Panc1 (cell line): ENCODE measurements at places on chromosomes 3 and 15.

DNA sequence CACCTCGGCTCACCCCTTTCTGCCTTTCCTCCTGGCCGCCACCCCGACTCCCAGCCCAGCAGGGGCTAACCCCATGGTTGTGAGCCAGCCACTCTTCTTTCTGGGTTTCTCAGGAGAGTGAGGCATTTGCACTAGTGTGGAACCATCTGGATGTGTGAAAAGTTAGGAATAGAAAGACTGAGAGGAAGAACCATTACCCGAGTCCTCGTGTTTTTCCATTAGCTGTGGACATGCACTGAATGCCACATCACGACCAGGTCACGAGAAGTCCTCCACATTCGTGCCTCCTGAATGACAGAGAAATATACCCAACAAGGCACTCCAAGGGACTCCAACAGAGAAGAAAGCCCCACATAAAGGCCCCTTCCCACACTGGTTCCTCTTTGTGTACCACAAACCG lies 18.0 kb upstream of the RAD18 start:
- DNase-seq = no peak

DNA sequence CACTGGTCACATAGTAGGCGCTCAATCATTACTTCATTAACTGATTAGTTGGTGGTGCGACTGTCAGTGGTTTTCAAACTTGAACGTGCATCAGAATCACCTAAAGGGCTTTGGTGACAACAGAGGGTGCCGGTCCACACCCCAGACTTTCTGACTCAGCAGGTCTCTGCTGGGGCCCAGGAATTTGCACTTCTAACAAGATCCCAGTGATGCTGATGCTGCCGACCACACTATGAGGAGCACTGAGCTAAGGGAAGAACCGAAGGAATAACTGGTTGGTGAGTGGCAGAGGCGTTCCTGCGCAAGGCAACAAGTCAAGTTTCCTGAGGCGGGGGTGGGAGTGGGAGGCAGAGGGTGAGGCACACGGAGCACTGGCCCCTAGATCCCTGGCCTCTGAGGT lies 18.8 kb downstream of the HAPLN3 start:
- DNase-seq = no peak

DNA sequence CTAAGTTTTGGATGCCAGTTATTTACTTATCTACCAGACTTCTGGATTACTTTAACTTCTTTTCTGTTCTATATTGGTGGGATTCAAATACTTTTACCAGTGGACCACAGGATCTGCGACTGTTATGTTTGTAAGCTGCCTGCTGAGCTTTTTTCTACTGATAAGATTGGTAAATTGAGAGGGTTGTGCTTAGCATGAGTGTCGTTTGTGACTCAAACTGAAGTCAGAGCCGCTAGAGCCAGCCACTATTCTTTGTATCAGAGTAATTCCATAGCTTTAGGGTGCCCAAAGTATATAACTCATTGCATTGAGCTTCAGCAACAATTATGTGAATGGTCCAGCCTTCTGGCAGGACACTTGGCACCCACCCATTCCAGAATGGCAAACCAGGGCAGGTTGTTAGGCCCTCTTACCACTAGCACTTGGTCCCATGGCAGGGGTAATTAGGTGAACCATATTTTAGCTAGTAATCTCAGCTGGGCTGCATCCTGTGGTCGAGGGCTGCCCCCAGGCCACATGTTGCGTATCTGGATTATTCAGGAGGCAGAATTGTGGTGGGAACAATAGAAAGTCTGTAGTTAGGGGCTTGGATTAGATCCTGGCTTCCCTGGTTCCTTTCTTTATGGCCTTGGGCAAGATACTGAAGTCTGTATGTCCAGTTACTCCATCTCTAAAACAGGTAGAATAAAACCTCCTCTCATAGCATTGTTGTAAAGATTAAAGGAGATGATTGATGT lies 6.0 kb downstream of the PLCL2 start:
- DNase-seq = no peak

- no peak for DNase-seq
Measured at GRCh38 chr3:27568393-27568792, 84.2 kb upstream of the SLC4A7 start.

GRCh38 chr3:122358703-122359032 lies 24.4 kb downstream of the MIX23 start:
- no peak for DNase-seq

DNA sequence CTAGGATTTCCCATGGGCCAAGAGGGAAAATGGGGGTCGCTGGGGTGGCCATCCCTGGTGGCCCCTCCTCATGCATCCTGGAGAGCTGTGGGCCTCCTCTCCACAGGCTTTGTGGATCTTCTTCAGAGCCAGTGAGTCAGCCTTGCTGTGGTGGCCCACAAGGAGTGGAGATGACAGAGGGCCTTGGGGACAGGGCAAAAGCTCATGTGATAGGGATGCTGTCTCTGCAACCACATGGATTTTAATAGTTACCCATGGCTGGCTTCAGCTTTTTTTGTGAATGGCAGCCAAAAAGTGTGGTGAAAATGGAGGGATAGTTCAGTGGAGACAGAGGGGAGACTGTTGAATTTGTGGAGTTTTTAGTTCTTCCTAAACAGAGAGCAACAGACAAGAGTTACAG lies 1.2 kb downstream of the TF start:
- no peak for DNase-seq

DNA sequence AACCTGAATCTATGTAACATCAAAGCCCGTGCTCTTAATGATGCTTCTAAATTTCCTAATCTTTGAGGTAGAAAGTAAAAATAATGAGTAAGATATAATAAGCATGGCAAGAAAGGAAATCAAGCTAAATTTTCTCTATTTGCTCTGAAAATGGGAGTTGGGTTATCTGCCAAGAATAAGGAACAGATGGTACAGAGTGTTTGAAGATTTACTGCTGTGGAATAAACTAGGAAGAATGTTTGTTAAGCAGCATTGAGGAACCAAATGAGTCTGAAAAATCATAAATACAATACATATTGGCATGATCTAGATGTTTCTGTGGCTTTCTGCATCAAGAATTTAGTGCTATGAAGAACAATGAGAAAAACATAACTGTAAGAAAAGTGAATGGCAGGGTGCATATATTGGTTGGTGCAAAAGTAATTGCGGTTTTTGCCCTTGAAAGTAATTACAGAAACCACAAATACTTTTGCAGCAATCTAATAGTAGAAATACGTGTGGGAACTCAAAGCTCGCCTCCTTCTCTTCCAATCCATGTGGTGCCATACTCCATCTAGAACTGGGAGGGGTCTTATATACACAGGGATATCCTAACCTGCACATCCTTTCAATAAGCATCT lies 87.6 kb downstream of the SUCNR1 start:
- DNase-seq = no peak

DNA sequence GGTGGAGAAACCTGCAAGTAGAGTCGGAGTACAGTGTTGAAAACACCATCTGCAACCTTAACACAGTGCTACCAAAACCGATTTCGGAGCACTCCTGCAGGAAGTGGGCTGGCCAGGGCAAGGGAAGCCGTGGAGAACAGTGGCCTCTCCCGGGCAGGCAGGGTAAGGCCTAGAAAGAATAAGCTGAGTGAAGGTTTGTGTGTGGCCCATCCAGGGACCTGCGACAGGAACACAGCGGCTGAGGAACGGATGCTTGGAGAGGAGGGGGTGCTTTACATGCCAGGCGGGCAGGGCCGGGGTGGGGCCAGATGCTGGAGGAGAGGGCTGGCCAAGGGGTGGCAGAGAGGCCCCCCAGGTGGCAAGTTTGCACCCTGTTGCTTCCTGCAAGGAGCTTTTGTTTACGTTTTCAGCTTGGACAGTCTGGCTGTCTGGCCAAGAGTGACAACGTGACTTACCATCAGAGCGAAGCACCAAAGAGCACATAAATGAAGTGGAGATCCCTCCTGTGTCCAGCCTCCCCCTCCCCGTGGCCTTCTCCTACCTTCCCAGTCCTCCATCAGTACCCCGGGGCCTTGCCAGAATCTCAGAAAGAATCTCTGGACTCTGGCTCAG lies 156.5 kb downstream of the PGPEP1L start:
- no peak for DNase-seq

DNA sequence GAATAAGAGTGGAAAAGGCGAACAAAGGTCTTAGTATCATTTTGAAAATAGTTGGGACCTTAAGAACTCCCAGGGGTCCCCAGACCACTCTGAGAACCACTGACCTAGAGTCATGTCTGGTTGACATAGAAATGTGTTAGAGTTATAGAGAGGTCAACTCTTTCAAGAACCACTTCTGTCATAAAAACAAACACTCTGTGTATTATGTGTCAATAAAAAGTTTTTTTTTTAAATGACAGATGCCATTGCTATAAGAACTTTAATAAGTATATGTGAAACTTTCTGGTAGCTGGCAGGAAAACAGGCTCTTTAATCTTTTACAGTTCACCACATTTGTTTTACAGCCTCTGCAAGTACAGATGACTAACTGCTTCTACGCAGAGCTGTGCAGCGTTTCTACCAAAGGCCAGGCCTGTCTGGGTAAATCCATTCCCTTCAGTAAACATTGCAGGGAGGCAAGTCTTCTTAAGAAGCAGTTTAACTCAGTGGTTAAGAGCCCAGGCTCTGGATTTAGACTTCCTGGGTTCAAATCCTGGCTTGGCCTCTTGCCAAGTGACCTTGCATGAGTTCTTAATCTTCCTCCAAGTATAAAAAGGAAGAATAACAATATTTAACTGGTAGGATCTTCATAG lies 56.6 kb downstream of the RFTN1 start:
- DNase-seq = no peak

DNA sequence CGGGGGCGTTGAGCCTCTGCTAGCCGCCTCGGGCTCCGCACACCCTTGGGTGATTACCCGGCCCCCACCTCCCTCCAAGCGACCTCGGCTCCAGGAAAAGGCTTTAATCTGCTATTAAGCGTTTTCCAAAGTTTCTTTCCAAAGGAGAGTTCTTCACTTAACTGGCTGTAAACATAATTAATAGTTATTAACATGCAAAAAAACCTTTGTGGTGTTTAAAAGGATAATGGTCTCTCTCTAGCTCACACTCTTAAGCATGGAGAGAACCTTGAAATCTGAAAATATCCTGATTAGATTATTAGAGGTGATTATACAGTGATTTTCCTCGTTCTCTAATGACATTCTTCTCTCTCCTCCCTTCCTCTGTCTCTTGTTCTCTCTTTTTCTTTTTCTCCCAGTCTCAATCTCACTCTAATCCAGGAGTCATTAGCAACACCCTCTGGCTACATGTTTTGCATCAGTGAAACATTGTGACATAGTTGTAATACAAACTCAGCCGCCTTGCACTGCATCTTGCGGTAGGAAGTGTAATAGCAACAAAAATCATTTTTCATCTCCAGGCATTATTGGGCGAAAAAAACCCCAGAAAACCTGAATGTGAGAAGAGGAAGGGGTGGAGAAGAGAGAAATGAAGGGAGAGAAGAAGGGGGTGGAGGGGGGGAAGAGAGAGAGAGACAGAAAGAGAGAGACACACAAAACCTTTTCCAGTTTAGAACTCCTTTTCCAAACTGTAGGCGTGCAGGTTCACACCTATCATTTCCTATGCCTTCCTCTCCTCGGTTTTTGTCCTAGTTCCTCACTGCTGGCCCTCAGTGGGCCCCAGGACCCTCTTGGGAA lies 24.4 kb downstream of the NR2F2 start:
- no peak for DNase-seq

DNA sequence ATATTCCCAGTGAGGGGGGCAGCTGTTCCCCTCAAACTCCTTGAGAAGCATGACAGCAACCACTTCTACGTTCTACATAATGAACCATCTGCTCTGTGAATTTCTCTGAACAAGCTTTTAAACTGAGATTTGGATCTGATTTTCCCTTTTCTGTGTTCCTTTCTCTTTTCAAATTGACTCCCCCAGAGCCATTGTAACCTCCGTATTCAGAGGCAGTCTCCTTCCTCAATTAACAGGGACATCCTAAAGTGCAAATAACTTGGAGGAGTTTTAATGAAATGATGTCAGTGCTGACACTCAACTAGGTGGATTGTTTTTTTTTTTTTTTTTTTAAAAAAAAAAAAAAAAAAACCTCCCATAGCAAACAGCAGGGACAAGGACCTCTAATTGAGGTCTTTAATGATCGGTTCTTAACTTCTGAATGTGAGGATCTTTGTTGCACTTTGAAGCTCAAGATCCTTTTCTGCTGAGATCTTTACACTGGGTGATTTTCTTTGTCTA lies 48.8 kb downstream of the ADAMTS9 start:
- DNase-seq = no peak

DNA sequence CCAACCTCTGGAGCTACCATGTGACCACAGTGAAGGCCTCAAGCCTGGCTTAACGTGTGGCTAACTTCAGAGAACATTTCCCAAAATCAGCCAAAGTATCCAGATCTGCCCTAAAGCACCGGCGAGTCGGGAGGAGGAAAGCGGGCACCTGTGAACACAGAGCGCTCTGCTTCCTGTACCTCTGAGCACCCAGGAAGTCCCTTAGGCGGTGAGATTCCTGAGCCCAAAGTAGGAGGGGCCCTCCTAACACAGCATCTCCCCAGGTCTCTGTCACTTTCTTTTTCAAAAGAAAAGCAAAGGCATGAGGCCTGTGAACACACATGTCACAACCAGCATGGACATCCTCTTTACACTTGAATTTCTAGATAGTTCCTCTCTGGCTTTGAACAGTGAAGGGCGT lies 944 bp upstream of the EIF4E3 start:
- no peak for DNase-seq

DNA sequence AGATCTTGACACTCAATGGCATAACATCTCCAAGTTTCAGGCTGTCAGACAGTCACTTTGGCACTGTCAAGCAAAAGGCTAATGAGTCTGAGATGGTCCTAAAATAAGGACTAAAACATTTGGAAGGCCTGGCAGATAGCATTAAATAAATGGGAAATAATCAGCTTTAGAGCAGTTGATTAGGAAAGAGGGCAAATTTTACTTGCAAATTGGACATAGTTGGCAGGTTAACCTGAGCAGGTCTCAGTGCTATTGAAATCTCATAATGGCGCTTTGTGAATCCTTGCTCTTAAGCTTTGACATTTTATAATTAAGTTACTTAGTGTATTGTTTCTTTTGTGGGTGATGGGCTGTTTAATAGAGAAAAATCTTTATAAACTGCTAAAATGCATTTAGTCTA lies 1003.1 kb upstream of the GBE1 start:
- no peak for DNase-seq

DNA sequence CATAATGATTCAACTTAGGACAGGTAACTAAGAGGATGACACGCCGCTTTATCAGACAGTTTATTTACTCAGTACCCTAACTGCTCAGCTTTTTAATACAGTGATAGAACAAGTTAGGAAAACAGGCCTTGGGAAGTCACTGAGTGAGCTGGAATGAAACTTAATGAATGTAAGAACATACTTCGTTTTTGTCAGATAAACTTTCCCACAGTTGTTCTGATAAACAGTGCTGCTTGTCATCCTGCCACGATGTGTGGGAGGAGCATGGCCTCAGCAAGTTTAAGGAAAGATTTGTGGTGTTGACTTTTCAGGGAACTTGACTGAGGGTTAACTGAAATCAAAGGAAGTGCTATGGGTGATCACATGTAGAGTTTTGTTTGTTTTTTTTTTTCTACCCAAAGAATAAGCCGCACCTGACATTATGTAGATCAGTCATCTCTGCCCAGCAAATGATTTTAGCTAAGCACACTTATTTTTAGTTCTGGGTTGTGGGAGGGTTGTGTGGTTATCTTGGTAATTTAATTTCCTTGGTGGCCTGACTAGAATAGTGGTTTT lies 5.6 kb upstream of the P2RY14 start:
- no peak for DNase-seq

- DNase-seq = no peak
Measured at GRCh38 chr15:30990446-30991254, 778 bp downstream of the MTMR10 start.
